ENCODE measurements at places on chromosomes 5 and 9.

DNA sequence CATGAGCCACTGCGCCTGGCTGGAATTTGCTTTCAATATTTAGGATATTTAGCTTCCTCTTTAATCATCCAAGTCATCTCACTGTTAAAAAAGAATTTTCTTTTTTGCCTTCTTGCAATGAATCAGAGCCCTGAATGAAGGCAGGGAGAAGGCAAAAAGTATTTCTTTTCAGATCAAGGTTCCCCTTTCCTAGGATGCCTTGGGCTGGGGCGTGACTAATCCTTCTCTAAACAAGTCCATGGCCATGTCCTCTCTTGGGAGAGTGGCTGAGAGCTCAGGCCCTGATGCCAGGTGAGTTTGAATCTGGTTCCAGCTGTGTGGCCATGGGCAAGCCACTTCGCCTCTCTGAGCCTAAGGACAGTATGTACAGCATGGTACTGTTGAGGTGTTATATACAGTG, 84.8 kb upstream of the NEURL1B start:
- no peak for DNase-seq

GRCh38 chr5:178467205-178467567, 123.0 kb downstream of the COL23A1 start:
- DNase-seq: no peak

DNA sequence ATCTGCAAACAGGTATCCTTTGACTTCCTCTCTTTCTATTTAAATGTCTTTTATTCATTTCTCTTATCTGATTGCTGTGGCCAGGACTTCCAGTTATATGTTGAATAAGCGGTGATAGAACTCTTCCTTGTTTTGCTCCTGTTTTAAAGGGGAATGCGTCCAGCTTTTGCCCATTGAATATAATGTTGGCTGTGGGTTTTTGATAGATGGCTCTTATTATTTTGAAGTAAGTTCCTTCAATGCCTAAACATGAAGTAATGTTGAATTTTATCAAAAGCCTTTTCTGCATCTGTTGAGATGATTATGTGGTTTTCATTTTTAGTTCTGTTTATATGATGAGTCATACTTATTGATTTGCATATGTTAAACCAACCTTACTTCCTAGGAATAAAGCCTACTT, 300.5 kb upstream of the CTNND2 start:
- no peak for DNase-seq

- no peak for DNase-seq
These were observed 719.2 kb upstream of the CTNND2 start for GRCh38 chr5:12623408-12623807.

DNA sequence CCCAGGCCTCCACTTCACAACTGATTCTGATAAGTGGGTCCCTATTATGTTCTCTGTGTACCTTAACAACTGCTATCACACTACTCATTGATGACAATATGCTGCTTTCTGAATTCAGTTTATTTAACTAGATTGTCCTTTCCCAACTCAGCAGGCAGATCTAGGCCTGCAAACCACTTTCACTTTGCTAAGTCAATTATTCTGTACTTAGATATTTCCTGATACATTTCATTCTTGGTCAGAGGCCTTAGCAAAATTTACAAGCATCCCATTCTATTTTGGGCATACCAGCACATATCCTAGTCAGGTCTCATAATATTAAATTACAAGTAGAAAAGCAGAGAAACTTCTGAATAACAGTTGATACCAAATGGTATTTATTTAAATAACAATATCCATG, 235.7 kb upstream of the HAPLN1 start:
- no peak for DNase-seq

DNA sequence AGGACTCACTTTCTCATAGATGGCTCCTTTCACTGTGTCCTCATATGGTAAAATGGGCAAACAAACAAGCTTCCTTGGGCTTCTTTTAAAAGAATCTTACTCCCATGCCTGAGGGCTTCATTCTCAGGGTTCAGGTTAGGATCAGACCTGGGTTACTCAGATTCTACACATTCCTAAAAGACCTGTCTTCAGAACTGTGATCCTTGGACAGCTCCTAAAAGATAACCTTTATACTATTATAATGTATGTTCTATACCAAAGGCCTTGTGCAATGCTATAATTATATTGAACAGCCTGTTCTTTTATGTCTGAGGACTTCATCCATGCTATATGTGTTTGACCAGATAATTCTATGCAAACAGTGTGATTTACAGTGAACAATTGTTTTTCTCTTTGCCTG, 264.4 kb upstream of the CDH10 start:
- no peak for DNase-seq

DNA sequence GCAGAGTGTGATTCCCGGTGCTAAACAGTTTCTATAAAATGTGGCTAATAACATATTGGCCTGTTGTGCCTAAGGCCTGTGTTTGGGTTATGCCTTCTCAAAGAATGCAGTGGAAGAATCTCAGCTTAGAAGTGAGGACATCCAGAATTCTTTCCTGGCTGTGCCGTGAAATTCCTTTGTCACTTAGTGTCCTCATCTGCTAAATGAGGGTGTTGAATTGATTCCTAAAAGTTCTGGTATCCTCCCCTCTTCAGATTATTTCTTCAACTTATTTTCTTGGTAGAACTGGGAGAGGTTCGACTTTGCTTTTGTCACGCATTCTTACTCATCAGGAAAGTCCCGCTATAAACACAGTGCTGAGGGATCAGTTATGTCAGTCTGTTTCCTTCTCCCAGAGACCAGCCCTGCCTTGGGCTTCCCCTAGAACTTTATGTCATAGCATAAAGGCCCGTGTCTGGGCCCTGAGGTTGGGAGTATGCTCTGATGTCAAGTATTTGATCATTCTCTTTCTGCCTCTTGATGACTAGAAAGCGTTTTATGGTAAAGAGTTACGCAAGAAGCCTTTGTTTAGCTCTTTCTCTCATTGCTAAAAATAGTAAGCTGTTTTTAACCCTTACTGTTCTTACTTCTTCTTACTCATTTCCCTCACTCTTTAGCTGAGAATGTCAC, 29.5 kb downstream of the MTAP start:
- no peak for DNase-seq

DNA sequence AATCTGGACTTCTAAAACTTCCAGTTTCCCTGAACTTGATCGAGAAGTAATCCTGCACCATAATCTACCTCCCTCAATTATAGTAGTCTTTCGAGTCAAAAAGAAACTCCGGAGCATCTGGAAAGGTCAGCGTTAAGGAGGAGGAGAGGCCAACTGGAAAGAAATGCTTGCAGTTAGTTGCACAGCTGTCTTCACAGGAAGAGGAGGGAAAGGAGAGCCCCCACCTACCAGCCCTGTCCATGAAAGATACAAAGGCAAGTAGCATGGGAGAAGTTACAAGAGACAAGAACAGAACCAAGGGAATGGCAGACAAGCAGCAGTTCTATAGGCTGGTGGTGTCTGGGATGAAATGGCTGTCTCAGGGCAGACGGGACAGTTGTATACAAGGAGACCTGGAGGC, 170.6 kb downstream of the RAB3C start:
- no peak for DNase-seq
